ENCODE measurements at places on chromosomes 3 and 15.
A peak's percentile ranks its signal among the peaks of the same experiment; 100 is the strongest.

- DNase-seq, result no peak
Observed at GRCh38 chr3:71317140-71317539, 266.4 kb downstream of the FOXP1 start.

DNA sequence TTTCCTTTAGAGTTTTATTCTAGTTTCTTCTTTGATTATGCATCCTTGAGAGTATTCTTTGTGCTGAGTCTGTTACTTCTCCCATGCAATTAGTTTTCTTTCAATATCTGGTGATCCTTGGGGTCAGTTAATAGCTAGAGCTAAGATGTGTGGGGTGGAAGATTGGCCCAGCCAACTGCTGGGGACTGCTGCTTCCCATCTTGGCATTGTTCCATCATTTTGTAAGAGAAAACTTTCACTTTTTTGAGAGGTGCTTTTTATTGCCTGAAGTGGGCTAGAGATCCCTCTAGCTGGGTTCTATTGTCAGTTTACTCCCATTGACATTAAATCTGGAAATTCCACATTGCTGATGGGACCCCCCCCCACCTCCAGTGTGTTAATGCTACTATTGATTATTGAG lies 15.4 kb downstream of the BCL2L10 start:
- peak; percentile 5 for DNase-seq

GRCh38 chr15:61780278-61780980 lies 279.8 kb downstream of the VPS13C start:
- DNase-seq, result no peak

- no peak for DNase-seq
Observed at GRCh38 chr15:73621286-73621826, 11.8 kb downstream of the NPTN start.

GRCh38 chr15:98076021-98076816 lies 115.7 kb downstream of the ARRDC4 start:
- no peak for DNase-seq
